HFFc6 (cell line): ENCODE measurements at places on chromosomes 2 and 18.

DNA sequence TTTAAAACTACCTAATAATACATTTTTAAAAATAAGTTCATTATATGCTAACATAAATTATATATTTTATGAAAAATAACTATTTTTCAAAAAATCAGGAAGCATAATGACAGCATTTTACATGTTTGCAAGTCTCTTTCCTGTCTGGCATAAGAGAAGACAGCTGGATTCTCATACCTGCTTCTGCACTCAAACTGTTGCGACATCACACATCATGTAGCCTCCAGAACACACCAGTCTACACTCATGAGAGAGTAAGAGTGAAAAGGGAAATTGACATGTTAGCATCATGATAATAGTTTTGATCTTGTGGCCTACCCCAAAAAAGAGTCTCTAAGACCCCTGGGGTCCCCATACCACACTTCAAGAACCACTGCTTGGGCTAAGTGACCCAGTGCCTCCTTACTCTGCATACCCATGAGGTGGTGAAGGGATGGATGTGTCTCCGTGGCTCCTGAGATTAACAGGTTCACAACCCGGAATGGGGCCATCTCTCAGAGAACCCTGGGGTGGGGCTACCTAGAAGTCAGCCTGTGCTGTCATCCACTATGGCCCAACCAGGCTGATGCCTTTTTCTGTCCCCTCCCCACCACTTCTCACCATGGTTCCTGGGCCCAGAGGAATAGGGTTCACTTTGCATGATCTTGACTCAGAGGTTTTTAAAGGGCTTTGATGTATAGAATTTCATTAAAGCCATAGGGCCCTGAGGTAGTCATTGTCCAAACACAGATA lies 102.6 kb upstream of the DAPL1 start:
- no peak for DNase-seq

GRCh38 chr2:201378496-201379397 lies 21.6 kb upstream of the FLACC1 start:
- DNase-seq = no peak

DNA sequence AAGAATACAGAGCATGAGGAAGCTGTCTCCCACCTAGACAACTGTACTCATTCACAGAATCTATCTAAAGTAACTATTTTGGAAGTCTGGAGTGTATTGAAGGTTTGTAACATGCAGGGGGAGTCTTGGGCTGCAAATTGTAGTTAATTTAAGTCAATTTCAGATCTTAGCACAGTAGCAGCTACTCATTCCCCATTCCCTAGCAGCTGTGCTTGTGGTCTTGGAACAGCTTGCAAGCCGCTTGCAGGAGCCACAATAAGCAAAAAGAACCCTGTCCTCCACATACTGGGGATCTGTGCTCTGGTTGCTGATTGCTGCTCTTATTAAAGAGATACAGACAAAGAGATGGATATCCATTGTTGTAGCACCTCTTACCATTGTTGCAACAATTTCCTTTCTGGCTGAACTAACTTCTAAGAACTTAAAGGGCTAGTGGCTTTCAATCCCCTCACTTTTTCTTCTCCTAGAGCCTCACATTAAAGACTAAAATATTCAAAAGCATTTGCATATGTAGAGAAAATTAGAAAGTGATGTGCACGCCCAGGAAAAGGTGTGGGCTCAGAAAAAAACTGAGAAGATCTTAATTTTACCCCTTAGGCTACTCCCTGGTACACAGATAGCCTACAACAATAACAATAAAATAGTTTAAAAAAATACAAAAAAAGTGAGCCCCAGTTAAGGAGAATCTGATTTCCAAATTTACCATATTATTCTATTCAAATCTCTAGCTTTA lies 1775.1 kb upstream of the PIK3C3 start:
- DNase-seq = no peak

DNA sequence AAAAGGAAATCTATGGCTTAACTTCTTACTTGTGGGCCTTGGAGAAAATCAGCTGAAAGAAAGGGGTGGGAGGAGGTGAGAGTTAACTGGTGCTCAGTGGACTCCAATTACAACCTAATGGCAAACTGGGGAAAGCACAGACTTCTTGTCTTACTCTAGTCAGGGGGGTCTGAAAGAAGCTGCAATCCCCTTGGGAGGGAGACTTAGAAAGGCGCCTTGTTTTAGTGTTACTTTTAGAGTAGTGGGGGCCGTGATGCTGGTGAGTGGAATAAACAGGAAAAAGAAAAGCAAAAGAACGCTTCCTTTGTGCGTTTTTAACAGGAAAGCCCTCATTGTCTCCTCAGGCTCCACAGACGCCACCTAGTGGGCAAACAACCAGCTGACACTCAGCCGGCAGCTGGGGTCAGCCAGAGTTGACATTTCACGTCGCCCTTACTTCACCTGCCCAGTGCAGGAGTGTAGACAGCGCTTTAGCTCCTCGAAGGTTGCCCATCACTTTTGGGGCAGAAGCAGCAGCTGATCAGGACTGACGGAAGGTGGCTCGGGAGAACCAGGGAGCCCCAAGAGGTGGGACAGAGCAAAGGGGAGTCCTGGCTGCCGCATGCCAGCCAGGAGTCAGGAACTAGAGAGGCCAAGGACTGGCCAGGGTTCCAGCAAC lies 55.9 kb upstream of the GORASP2 start:
- DNase-seq = peak; percentile 41

GRCh38 chr2:219118504-219118903 lies 42.1 kb downstream of the NHEJ1 start:
- no peak for DNase-seq

- no peak for DNase-seq
Observed at GRCh38 chr2:214781226-214781625, 28.3 kb downstream of the BARD1 start.

- DNase-seq = no peak
Observed at GRCh38 chr2:15253835-15254286, 307.3 kb downstream of the NBAS start.

DNA sequence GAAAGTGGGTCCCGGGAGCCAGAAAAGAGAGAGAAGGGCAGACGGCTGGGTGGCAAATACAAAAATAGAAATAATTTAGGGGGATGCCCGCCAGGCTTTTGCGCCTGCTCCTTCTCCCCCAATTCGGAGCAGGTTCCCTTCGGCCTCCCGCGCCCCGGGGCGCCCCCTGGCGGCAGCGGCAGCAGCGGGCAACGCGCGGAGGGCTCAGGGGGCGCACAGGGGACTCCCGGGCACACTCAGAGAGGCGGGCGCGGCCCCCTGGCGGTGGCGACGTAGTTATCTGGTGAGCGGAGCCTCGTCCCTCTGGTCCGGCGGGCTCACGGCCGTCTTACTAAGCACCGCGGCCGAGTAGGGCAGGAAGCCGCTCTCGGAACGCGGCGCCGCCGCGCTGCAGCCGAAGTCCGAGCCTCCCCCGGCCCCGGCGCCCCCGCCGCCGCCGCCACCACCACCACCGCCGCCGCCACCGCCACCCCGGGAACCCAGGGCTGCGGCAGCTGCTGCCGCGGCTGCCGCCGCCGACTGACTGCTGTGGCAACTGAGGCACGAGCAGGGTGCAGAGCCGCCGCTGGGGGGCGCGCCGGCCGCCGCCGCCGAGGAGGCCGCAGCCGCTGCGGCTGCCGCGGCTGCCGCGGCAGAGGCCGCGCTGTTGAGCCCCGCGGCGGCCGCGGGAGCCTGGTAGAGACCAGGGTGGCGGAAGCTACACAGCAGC lies 3.8 kb downstream of the EVX2 start:
- peak; percentile 52 for DNase-seq
